ENCODE measurements at places on chromosomes 16 and 17.

GRCh38 chr16:11004973-11005610 is 60.7 kb downstream of the CLEC16A start:
- no peak for DNase-seq

- DNase-seq = no peak
Measured at GRCh38 chr16:53511403-53512280, 8.6 kb upstream of the AKTIP start.

DNA sequence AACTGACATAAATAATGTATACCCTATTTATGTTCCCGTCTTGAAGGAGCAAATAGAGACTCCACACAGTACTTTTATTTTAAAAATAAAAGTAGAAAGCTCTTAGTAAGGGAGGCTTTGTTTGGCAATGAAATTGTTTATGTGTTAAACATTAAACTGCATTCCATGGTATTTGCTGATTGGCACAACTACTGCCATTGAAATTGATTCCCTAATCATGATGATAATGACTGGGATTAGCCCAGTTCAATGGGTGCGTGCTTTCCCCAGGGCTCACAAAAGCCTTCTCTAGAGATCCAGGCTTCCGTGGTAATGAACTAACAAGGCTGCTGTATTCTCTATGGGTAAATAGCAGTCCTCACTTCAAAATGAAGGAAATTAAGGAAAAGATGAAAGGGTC is 67.5 kb downstream of the GPRC5B start:
- no peak for DNase-seq

GRCh38 chr16:48317614-48318315 is 67.4 kb downstream of the SIAH1 start:
- DNase-seq = no peak

DNA sequence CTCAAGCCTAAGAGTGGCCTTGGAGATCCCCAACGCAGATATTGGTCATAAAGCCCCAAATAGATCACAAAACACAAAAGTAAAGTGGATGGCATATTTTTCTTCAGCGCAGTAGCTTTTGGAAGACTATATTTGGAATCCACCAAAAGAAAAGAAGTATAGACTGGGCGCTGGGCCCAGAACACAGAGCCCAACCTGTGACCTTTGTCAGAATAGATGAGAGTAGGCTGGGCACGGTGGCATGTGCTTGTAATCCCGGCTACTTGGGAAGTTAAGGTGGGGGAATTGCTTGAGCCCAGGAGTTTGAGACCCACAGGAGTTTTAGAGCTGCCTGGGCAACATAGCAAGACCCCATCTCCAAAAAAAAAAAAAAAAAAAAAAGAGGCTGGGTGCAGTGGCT is 14.6 kb downstream of the SCIMP start:
- DNase-seq = no peak

GRCh38 chr16:75810342-75810741 is 84.1 kb upstream of the CPHXL start:
- no peak for DNase-seq

DNA sequence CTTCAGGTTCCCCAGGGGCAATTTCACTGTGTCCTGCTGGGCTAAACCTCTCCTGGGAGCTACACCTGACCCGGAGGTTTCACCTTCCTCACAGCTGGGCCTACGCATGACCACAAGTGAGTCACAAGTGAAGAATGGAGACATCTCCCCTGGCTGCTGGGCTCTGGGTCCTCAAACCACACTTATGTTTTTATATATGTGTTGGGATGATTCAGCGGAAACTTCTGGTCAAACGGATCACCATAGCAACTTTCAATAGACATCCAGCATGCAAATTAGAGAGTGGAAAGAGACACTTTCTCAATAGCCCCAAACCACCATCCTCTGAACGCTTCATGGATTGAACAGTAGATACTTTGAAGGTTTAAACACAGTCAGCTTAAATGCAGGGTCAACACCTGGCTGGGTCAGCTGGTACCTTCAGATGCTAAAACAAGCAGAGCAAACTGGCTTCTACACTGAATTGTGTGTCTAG is 28.0 kb upstream of the MAF start:
- no peak for DNase-seq

- DNase-seq = peak; percentile 94
Measured at GRCh38 chr17:44123356-44124117, at the start of gene HDAC5. Gene HDAC5, minus strand, starts transcription at chr17:44123641. Its CDS starts 6,126 bp downstream, at chr17:44117515.

GRCh38 chr16:84119368-84119767 is 2.6 kb upstream of the MBTPS1 start:
- DNase-seq = no peak

DNA sequence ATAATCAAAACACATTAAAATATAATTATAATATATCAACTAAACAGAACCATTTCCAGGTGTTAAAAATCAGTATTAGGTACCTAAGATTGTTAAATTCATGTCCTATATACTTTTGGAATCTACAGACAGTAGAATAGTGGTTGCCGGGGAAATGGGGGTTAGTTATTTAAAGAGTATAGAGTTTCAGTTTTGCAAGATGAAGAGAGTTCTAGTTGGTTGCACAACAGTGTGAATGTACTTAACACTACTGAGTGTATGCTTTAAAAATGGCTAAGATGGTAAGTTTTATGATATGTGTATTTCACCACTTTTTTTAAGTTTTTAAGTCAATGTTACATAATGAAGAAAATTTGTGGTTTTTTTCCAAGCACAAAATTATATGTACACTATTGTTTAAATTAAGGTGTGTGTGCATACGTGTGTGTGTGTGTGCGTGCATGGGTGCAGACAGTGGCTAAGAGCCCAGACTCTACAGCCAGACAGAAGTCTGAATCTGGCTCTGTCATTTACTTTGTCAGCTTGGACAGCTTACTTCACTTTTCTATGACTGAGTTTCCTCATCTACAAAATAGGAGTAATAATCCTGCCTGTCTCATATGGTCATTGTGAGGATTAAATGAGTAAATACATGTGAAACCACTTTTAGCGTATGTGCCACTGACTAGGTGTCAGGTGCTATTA is 25.3 kb upstream of the PHAF1 start:
- no peak for DNase-seq

DNA sequence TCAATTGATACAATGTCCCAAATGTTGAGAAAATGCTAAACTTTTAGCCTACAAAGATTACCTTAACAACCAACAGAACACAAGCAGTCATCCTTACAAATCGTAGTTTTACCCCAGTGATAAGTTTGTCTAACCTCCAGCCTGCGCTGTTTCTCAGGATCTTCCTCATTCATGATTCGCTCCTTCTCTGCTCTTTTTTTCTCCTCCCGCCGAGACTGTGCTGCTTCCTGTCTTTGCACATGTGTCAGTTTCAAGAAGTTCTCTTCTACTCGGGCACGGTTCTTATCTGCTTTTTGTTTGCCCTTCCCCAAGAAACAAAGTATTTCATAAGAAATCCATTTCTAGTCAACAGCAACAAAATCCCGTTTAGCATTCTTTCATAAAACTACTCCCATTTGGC is 10.2 kb upstream of the STRADA start:
- DNase-seq = no peak

GRCh38 chr17:78409191-78409928 is 30.9 kb downstream of the PGS1 start:
- DNase-seq = no peak

DNA sequence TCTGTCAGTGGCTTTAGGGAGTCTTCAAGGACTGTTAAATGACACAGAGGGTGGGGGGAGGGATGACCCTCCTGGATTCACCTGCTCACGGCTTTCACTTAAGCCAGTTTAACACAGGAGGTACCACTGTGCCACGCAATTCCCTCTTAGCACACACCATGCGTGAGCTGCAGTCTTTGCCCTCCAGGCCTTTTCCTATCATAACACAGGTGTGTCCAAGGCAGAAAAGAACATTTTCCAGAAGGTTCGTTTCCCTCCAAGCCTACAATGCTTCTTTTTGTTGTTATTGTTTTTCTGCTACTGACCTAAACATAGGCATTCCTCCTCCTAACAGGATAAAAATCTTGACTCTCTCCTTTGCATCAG is 1.1 kb downstream of the ZFHX3 start:
- DNase-seq = no peak

GRCh38 chr17:9729034-9729650 is 62.2 kb downstream of the DHRS7C start:
- no peak for DNase-seq

DNA sequence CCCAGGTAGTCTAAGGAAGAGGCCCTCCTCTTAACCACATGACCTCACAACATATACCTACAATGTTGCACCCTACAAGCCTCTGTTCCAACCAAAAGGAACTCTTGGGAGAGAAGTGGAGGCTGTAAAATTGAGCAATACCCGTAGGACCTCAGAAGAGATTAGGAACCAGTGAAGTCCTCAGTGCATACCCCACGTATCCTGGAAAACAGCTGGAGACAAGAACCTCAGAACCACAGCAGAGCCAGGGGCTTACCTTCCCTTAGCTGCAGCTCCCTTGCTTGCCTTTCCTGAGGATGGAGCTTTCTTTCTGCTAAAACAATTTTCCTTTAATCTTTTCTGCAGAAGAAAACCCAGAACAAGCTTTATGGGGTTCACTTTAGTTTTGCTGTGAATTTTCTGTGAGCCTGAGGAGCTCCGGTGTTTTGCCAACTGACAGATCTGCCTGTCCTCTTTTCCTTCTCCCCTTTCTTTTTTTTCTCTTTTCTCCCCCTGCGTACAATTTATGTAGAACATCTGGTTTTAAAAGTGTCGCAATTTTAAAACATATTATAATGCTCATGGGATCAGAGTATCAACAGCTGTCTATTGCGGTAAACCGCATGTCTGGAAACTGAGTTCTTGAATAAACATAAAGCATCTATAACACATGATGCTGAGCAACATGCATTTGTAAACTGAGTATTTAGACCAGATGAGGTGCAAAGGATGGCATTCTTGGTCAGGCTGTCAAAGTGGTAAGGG is 226.4 kb upstream of the MAF start:
- DNase-seq = no peak

DNA sequence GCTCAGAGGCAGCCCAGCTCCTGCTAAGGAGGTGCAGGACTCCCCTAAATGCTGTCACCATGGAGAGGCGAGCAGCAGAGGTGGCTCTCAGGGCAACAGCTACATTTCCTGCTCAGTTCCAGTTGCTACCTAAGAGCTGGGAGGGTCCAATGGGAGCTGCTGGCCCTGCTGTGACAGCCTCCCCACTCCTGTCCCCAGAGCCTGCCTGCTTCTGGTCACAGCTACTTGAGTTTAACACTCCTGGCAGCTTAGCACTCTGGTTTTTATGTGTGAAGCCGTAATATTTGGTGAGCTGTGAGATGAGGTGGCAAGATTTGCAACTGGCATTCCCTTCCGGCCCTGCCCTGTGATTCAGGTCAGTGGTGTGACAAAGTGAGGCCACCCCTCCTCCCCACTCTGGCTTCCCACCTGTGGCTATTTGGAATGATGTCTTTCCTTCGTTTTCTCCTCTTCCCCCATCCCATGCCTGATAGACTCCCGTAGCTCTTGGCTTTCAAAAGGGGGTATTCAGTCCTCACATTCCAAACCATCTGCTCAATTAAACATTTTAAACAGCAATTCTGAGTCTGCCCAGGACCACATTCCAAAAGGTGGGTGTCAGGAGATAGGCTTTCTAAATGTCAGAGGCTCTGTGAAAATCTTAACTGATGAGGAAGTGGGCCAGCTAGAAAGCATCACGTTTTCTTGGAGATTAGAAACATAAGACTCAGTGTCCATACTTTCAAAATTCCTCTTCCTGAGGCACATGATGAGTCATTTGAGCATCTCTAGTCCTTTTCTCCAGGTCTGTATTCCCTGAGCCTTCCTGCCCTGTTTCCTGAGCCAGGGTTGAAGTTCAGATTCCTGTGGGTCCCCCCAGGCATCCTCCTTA is 42.6 kb upstream of the SKAP1 start:
- DNase-seq = no peak

GRCh38 chr16:12089492-12090150 is 113.1 kb downstream of the SNX29 start:
- no peak for DNase-seq

- DNase-seq = no peak
Measured at GRCh38 chr16:3007957-3008689, 4.6 kb upstream of the CLDN9 start.

- no peak for DNase-seq
Measured at GRCh38 chr16:35572186-35572585, 2112.8 kb downstream of the TP53TG3F start.

DNA sequence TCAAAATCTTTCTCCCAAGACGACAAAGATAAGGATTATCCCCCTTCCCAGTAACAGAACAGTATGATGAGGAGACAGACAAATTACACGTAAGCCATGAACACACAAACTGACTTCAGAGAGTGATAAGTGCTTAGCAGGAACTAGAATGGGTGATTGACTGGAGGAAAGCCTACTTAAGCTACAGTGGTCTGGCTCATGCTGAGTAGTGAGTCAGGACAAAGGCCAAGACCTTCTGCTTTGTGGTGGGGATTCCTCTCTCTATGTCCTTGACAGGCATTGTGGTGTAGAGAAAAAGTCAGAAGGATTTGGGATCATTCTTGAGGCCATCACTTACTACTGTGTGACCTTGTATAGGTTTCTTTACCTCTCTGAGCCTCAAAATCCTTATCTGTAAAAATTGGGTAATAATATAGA is 381.9 kb upstream of the CCL2 start:
- DNase-seq = no peak

- no peak for DNase-seq
Measured at GRCh38 chr16:11400076-11400475, 54.8 kb downstream of the RMI2 start.

GRCh38 chr16:11349599-11350276 is 4.5 kb downstream of the RMI2 start:
- no peak for DNase-seq

GRCh38 chr16:20944861-20945574 is 44.4 kb downstream of the LYRM1 start:
- DNase-seq = no peak

DNA sequence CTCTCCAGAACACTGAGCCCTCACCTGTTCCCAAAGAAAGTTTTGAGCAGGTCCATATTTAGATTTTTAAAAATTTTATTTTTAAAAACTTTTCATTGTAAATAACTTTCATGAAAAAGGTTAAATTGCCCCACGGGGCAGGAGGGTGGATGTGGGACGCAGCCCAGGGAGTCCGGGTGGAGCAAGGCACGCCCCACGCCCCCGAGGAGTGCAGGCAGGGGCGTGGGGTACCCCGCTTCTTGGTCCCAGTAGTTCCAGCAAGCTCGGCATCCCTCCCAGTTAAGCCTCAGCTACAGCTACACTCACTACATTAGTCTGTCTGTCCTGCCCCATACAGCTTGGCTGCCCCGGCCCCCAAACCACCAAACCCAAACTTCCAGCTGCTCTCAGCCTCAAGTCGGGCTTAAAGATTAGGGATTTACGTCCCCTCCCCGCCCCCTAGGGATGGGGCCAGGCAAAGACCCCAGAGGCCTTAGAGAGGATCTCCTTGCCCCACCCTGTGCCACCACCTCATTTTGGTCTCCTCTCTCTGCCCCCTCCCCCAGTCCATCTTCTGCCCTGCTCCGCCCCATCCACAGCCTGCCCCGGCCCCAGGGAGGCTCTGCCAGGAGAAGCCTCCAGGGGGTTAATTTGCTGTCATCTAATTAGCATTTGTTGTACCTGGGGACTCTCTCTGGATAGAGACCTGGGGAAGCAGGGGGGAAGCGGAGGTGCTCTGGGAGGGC is 4.6 kb downstream of the FOXJ1 start:
- no peak for DNase-seq

All from effector CD8-positive, alpha-beta T cell (primary cell).